T47D (cell line): ENCODE measurements at places on chromosomes 5 and 9.

GRCh38 chr5:35149041-35149440, 81.2 kb downstream of the PRLR start:
- no peak for DNase-seq

DNA sequence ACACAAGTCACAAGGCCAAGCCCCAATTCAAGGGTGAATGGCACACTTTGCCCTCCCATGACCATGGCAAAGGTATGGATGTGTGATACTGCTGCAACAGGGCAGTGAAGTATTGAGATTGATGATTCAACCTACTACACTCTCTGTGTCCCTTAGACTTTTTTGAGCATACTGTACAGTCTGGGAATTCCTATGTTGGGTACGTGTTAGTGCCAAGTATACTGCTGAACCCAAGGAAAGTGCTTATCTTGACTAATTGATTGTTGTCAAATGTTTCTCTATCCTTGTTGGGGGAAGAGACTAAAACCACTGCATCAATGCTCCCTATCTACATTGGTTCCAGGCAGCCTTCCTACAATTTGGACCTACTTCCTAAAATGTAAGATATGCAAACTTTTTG, 93.7 kb downstream of the NDFIP1 start:
- no peak for DNase-seq

- no peak for DNase-seq
Observed at GRCh38 chr9:83425240-83425639, 113.0 kb downstream of the FRMD3 start.

DNA sequence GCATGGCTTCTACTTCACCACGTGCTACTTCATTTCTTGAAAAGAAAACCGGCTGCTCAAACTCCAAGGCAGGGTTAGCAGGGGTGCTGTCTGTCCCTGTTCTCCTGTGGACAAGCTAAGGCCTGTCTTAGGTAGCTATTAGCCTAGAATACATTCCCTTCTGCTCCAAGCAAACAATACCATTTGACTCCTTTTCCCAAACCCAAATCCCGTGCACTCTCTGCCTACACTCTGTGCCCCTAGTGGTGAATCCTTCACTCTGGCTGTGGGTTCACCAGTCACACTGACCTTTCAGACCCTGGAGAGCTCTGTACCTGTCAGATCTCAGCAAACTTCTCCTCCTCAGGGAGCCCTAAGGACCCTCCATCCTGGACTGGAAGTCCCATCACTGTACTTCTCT, 211.6 kb downstream of the SLIT3 start:
- peak; percentile 16 for DNase-seq

- DNase-seq, result no peak
Observed at GRCh38 chr5:150143350-150144245, 12.0 kb downstream of the PDGFRB start.
